ENCODE measurements at places on chromosomes 2 and 18.

GRCh38 chr2:219573166-219573565 is 1.1 kb downstream of the INHA start:
- no peak for DNase-seq

DNA sequence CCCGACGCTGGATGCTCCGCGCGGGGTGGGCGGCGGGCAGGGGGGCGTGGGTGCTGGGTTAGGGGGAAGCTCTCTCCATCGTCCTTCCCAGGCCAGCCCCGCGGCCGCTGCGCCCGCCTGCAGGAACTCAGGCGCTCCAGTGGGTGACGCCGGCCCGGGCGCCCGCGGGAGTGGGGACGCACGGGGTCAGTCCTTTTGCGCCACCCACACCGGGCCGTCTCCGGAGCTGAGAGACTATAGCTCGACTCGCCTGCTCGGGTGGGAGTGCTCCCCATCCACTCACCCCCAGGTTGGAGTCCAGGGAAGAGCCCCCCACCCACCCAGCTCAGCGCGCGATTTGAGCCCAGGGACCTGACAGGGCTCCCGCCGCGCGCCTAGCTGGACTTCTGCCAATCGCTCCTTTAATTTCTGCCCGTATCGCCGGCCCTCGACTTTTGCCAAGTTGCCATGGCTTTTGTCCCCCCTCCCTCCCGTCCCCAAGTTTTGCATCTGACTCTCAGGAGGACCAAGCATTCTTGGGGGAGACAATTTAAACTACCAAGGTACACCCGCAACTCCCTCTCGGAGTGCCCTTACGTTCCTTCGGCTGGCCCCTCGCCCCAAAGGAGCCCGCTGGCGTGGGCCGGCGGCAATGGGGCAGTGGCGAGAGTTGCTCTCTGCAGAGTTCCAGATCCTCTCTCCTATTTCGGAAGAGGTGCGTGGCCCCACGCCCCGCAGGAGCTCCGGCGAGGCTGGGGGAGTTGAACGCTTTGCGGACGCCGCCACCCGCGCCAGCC is 205.8 kb upstream of the SMAD2 start:
- no peak for DNase-seq

DNA sequence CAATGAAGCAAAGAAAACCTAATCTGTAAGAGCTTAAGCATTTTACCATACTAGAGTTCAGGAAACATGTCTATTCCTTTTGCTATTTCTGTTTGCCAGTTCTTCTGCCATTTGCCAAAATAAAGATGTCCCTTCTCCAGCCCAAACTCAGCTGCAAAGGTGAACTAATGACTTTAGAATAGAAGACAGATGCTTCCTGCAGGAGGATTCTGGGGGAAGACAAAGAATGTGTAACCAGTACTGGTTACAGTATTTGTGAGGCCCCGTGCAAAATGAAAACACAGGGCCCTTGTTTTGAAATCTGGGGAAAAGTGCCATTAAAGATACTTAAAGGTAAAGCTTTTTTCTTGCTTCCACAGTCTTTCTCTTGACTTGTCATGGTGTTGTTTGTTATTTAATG is 34.3 kb upstream of the MTX2 start:
- DNase-seq = no peak

DNA sequence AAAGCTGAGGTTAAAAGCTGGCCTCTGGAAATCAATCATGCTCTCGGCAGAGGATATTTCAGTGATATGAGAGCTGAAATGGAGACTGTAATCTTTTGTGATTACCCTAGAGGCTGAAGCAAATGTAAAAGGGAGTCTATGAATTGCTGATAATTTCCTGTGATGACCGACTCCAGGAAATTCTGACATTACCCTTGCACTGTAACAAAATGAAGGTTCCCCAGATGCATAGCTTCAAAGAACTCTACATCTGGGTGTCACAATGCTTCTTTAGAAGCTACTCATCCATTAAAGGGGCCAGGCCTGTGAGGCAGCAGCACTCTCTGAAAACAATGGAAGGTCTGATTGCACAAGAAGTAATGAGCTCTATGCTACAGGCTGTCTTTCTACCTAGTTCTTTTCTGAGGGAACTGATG is 268.2 kb upstream of the SESTD1 start:
- DNase-seq = no peak

DNA sequence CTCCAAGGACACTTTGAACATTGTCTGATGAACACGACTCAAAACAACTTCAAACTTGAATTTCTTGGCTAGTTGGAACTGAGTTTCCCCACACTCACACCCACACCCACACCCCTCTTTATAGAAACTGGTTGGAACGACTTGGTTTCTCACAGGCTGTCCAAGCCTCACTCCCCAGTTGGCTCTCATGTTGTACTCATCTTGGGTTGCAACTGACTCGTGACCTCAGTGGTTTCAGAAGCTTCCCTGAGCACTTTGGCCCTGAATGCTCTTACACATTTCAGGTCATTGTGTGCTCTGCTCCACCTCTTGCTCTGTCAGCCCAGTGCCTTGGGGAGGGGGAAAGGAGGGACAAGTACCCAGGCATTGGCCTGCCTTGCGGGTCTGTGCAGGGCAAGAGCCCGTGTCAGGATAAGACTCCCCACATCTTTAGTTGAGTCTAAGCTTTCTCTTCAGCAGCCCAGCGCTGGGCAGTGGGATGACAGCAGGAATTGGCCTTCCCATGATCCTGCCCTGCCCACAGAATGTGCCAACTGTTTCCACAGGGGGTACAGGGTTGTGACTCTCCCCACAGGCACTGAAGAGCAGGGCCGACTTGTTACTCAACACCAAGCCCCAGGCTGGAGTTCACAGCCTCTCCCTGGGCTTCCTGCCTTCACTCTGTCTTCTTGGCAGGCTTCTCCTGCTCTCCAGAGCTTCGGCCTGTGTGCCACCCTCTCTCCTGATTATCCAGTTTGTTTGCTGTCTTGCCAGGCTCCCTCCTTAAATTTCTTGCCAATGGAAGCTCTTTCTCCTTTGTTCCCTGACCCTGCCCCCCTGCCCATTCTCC is 104.6 kb downstream of the RTN4 start:
- no peak for DNase-seq

DNA sequence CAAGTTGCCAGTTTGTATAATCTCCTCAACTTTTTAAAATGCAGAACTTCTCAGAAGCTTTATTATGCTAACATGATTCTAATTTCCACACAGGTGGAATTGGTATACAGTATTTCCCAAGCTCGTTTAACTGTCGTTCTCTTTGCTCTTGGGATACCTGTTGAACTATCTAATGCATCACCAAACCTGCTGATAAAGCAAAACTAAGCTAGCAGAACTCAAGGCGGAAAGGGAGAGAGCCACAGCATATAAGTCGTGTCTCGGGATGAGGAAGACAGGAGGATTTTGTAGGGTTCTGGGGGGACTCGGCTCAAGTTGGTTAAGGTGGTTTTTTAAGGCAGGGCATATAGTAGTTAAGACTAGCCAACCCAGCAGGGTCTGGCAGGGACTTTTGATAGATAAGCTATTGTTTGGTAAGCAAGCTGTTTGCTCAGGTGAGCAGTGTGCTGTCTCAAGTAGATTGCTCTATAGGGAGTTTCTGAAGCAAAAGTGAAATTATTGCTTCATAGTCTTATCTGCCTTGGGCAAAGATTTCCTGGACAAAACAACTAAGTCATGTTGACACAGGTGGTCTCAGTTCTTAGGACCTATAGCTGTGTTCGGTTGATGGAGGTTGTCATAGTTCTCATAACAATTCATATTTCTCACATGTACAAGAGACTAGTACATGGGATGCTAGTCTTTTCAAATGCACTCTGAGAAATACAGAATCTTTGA is 28.2 kb upstream of the CHRNA1 start:
- no peak for DNase-seq

GRCh38 chr2:168210216-168210894 is 37.0 kb downstream of the STK39 start:
- no peak for DNase-seq

- no peak for DNase-seq
Observed at GRCh38 chr2:121771976-121772742, 16.7 kb downstream of the TSN start.

GRCh38 chr2:8541636-8542035 is 140.2 kb upstream of the ID2 start:
- DNase-seq = no peak

DNA sequence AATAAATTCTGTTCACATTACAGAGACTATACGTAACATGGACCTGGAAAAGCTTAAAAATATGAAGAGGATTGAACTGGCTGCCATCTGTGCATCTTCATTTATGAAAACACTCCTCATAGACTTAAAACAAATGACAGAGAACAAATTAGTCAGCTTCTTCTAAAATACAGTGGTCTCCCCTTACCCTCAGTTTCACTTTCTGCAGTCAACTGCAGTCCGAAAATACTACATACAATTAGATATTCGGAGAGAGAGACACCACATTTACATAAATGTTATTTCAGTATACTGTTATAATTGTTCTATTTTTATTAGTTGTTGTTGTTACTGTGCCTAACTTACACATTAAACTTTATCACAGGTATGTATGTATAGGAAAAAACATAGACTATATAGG is 6.5 kb downstream of the RNF103 start:
- DNase-seq = no peak

DNA sequence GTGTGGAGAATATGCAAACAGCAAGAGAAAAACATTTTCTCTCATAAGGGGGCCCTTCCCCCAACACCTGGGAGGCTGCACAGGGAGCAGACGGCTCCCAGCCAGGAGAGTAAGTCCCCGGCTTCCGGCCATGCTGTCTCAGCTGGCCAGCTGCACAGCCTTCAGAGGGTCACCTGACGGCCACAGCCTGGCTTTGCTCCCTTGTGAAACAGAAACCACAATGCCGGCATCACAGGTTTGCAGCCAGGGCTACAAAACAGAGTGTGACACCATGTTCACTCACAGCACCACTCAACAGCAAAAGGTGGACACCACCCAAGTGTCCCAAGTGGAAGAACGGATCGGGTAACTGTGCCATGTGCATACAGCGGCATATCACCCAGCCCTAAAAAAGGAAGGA is 86.9 kb upstream of the GPC1 start:
- DNase-seq = no peak

DNA sequence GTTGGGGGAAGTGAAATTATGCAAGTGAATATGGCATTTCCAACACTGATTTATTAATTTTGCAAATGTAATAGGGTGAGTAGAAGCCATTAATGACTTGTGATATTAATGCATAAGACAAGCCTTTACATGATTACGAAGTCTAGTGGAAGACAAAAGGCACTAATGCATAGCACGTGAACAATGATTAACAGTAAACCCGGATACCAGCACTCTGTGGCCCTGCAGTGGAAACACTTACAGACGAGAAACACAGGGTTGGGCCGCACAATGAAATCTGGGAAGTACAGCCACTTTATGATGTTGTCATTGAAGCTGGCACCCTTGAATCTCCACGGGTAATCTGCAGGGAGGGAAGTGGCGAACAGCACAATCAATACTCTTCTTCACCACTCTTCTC is 233.4 kb downstream of the NAPG start:
- DNase-seq = no peak

DNA sequence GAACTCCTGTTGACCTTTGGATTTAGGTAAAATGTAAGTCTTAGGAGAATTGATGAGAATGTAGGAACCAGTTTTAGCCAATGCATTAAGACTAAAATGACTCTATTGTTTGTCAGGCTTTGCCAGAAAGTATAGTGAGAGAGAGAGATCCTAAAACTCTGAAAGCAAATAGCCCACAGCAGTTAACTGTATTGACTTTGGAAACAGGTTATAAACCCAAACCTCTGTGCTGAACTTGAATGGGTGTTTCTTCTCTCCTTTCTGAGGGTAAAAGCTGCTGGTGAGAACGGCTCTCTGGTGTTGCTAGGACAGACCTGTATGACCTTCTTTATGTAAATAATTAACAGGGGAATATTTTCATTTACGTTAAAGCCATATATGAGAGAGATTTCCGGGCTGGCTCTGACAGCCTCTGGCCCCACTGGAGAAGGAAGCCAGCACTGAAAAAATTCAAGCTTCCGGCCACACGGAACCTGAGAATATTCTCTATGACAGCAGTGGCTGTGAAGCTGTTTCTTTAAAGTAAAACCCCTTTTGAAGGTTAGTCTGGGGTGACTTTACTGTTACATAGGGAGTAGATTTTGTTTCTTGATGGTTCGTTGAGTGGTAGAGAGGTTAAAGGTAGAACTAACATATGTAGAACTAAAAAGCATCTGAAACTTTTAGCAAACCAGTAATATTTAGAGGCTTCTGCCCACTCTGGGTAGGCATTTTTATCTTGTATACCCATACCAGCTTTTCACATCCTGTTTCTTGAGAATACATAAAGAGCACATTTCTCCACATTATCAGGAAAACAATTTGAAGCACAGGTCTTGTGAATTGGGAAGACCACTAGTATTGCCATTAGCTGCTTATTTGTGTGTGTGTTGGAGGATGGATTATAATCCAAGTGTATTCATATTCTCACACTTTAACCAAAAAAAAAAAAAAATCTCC is 123.8 kb downstream of the SPTBN1 start:
- peak; percentile 57 for DNase-seq

DNA sequence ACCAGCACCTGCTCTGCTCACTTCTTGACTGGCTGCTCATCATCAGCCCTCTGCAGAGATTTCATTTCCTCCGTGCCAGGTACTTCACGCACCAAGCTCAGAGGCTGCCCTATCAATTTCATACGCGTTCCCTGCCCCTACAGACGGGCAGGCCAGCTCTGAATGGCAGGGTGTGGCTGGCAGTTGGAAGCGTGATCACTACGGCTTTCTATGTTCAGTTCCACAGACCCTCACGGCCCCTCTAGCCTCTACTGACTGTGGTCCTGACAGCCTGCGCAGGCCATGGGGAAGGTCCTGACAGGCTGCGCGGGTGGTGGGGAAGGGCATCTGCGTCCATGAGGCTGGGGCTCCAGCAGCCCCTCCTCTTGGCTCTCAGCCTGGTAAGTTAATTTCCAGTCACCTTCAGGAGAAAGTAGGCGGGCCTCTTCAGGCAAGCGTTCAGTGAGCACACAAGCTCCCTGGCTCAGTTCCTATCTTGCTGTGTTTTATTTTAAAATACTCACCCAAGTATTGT is 154.8 kb downstream of the ZNF236 start:
- DNase-seq = no peak

DNA sequence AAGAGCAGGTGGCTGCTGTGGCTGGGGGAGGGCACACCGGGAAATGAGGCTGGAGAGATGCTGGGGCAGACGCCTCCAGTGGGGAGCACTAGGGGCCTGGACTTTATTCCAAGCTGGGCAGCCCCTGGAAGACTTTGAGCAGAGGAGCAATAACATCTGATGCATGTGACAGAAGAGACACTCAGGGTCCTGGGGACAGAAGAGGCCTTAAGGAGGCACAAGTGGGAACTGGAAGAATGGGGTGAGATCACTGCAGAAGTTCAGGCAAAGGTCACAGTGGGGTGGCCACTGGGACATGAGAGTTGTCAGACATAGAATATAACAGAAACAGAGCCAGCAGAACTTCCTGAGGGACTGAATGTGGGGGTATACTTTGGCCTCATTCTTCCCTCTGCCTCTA is 24.0 kb downstream of the TGFA start:
- no peak for DNase-seq

GRCh38 chr2:149430743-149431736 is 100.7 kb downstream of the LYPD6 start:
- DNase-seq = no peak

GRCh38 chr2:45653122-45653913 is 1.8 kb downstream of the PRKCE start:
- DNase-seq = no peak

- no peak for DNase-seq
Observed at GRCh38 chr2:105723431-105723830, 21.3 kb upstream of the NCK2 start.

Measured in activated naive CD4-positive, alpha-beta T cell treated with Interleukin-2 at 50 U/mL for 16 hours (primary cell).